T-cell (primary cell): ENCODE measurements at places on chromosomes 6 and 20. TPM values are rescaled to one million over a fixed set of nuclear protein-coding genes. Genes with fewer than 3 reads are reported as not detected.

The LST1 gene
- 23.0 TPM for total RNA-seq

The HUS1B gene
- total RNA-seq, result 2.5 TPM

The CRISP2 gene
- not detected for total RNA-seq

The FANCE gene
- total RNA-seq, result 5.6 TPM

The LTB gene
- 813 TPM for total RNA-seq

The PRL gene
- not detected for total RNA-seq

The BPIFA1 gene
- not detected for total RNA-seq

The RNASET2 gene
- total RNA-seq, result 121 TPM

The WFDC2 gene
- not detected for total RNA-seq

The CLVS2 gene
- not detected for total RNA-seq

The RCAN2 gene
- 1.4 TPM for total RNA-seq

The HLA-DPB1 gene
- total RNA-seq, result 57.3 TPM

The ZKSCAN3 gene
- total RNA-seq, result 5.8 TPM

The CST4 gene
- not detected for total RNA-seq

DNA sequence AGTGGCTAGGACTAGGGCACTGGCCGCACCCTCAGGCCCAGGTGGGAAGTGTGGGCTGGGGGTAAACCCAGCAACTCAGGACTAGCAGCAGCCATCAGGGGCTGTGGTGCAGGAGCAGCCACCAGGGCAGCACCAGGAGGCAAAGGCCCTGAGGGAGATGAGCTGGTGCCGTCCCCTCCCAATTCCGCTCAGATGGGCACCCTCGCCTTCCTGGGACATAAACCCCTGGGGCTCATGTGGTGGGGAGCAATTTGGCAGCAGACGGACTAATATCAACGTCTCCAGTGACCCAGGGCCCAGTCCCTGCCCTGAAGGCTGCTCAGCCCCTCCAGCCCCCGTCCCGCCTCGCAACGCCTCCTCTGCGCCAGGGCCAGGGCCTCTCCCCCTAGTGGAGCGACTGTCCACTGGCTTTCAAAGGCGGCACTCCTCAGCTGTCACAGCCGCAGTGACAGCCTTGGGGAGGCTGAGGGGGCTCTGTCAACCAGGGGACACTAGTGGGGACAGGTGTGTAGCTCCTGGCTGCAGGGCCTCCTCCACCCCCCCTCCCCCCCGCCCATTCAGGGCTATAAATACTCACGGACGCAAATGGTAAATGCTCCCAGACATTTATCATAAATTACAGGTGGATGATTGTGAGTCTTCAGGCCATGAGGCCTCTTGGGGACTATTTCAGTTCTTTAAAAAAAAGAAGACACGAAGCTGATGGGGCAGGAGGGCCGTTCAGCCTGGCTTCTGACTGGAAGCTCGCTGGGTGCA, 349.9 kb downstream of the ZFAND3 start:
- H3K4me1 ChIP-seq, result no peaks in the 10 kb centered on the region
- no peak overlapping the region for H3K4me3 ChIP-seq
- no peaks in the 10 kb centered on the region for H3K27me3 ChIP-seq
- H3K36me3 ChIP-seq, result no peaks in the 10 kb centered on the region

GRCh38 chr6:119938752-119939151, 589.2 kb upstream of the MAN1A1 start:
- no peak overlapping the region for H3K27ac ChIP-seq
- H3K36me3 ChIP-seq, result no peaks in the 10 kb centered on the region
- H3K4me3 ChIP-seq, result no peak overlapping the region
- no peak for DNase-seq
- peaks cover 3% of the 10 kb centered on the region for H3K27me3 ChIP-seq

DNA sequence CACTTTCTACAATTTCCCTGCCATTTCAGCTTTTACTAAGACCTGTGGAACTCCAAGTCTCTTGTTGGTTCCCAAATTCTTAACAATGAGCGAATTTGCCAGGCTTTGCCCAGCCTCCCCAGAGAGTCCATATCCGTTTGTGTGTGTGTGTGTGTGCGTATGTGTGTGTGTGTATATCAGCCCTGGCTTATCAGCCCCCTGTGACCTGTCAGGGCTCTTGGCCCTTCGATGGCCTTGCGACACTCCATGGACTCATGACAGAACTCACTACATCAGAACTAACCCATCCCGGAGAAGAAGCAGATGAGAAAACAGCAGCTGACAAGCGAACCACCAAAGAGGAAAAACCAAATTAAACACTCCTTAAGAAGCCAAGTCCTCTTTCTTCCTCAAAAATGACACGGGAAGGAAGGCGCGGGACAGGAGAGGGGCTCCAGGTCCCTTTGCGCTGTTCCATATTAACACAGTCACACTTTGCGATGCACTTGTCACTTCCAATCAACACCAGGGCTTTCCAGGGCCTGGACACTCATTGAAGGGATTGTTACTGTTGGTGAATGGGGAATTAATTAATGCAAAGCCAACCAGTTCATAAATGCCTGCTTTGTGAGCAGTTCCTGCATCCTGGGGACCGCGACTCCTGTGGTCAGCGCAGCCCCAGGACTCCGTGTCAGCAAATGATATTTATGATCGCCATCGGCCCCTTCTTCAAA, 524.0 kb downstream of the CD83 start:
- H3K36me3 ChIP-seq, result no peaks in the 10 kb centered on the region
- DNase-seq, result no peak
- H3K27me3 ChIP-seq, result no peaks in the 10 kb centered on the region
- peaks cover 4% of the 10 kb centered on the region for H3K4me1 ChIP-seq
- H3K4me3 ChIP-seq, result no peak overlapping the region
- H3K27ac ChIP-seq, result no peak overlapping the region

GRCh38 chr20:41774291-41774690, 156.1 kb upstream of the CHD6 start:
- H3K4me3 ChIP-seq, result no peak overlapping the region
- H3K4me1 ChIP-seq, result no peaks in the 10 kb centered on the region
- DNase-seq, result no peak
- H3K36me3 ChIP-seq, result no peaks in the 10 kb centered on the region

GRCh38 chr20:37276494-37277252, 12.8 kb upstream of the MANBAL start:
- H3K36me3 ChIP-seq, result no peaks in the 10 kb centered on the region
- no peaks in the 10 kb centered on the region for H3K27me3 ChIP-seq
- H3K27ac ChIP-seq, result no peak overlapping the region
- DNase-seq, result no peak

GRCh38 chr6:88890394-88890793, 73.0 kb downstream of the RNGTT start:
- H3K36me3 ChIP-seq, result peaks cover 18% of the 10 kb centered on the region
- no peaks in the 10 kb centered on the region for H3K4me1 ChIP-seq
- DNase-seq, result no peak
- no peak overlapping the region for H3K4me3 ChIP-seq
- no peak overlapping the region for H3K27ac ChIP-seq

- no peak overlapping the region for H3K4me3 ChIP-seq
- H3K36me3 ChIP-seq, result no peaks in the 10 kb centered on the region
- H3K27ac ChIP-seq, result no peak overlapping the region
- no peaks in the 10 kb centered on the region for H3K4me1 ChIP-seq
These were observed 17.7 kb upstream of the DST start for GRCh38 chr6:56660381-56660730.

DNA sequence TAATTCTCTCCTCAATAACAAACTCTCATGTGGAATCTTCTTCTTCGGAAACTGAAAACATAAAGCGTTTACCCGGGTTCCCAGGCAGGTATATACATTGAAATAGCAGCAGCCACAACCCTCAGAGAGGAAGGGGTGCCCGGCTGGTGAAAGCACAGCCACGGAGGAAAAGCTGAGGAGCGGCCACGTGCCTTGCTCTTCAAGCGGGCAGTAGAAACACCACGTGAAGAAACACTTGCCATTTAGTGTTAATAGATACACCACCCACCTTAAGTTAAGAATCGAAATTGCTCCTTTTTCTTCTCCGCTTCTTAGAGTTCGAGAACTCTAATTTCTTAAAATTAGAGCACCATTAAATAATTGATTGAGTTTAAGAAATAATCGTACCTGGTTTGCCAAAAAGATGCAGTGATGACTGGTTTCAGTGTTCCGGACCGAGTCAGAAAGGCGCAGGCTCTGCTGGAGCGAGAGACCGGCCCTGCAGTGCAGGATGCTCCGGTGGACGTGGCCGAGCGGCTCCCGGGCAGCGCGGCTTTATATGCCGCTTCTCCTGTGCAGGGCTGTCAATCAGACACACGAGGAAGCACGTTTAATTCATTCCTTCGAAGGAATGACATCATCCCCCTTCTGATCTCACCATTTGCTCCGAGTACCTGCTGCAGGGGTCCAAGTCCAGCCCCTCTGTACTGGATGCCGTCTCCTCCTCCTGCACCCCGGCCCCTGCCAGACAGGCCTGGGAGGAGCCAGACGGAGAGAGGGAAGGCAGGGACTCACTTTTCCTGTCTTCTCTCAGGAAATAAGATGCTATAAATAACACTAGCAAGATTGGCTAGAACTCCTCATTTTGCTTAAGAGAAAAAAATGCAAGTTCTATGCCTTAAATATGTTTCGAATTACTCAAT, at the start of gene THBS2:
Gene THBS2 (minus strand): TSS at position 510 of the 902 bp plus-strand sequence. CDS start 3,062 bp downstream, outside the sequence.
- peaks cover 60% of the 10 kb centered on the region for H3K27me3 ChIP-seq
- no peaks in the 10 kb centered on the region for H3K4me1 ChIP-seq
- H3K4me3 ChIP-seq, result no peak within 1 kb of the TSS
- no peak for DNase-seq
- no peak within 1 kb of the TSS for H3K27ac ChIP-seq
- no peaks in the 10 kb centered on the region for H3K36me3 ChIP-seq

- H3K4me1 ChIP-seq, result no peaks in the 10 kb centered on the region
- H3K36me3 ChIP-seq, result no peaks in the 10 kb centered on the region
- no peaks in the 10 kb centered on the region for H3K27me3 ChIP-seq
- no peak overlapping the region for H3K27ac ChIP-seq
- no peak overlapping the region for H3K4me3 ChIP-seq
These were observed 300.2 kb downstream of the CLIC5 start for GRCh38 chr6:45715508-45715803.

DNA sequence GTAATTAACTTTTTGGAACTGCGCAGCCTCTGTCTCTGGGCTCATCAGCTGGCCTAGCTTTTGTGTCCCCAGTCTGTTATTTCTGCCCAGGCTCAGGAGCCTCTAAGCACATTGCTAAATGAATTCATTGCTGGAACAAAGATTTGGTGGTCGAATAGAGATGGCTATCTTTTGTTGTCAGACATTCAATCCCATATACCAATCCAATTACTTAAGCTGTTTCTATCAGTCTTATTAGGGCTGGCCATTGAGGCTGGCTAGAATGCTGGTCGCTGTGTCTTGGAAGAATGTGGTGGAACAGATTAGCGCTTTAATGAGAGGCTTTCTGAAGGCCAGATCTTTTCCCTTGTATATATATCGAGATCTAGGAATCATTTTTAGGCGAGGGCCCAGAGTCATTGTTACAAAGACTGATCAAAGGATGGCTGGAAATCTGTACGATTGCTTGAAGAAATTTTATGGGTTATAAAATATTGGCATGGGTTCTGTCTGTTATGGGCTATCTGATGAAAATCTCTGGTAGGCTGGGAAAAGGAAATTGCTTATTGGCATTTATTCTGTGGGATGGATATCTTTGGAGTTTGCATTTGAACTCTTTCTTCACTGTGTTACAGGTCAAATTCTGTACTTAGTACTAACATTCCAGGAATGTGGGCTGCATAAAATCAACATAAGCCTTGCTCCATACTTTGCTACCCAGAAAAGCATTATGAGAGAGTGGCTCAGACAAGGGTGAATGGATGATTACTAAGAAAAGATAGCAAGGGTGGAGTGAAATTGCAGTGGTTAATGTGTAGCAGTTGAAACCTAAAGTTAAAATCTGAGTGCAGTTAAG, 34.8 kb upstream of the JAG1 start:
- no peaks in the 10 kb centered on the region for H3K27me3 ChIP-seq
- DNase-seq, result no peak
- H3K4me1 ChIP-seq, result no peaks in the 10 kb centered on the region
- no peaks in the 10 kb centered on the region for H3K36me3 ChIP-seq

DNA sequence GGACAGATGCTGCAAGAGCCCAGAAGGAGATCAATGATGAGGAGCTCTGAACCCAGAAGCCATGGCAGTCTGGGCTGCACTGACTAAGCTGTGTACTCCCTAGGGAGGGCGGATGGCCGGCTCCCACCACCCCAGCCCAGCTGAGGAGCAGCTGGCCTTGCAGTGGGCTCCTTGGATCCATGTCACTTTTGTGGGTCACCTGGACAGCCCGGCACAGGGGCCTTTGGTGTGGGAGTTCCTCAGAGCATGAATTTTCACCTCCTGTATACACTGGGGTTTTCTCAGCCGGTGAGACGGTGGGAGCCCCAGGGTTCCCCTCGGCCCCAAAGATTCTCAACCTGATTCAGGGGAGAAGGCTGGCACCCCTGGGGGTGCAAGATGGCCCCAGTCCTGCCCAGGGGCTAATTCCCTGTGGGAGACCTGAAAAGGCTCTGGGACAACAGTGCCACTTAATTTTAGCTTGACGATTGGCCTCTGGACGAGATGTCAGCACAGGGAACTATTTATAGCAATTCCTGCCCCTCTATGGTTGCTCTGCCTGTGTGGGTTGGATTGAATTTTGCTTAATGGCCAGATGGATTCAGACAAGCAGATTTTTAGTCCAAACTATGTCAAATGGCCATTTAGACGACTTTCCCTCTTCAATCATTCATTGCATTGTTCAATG, 121.6 kb upstream of the PMEPA1 start:
- no peaks in the 10 kb centered on the region for H3K36me3 ChIP-seq
- H3K4me1 ChIP-seq, result no peaks in the 10 kb centered on the region
- no peak overlapping the region for H3K4me3 ChIP-seq

- no peak overlapping the region for H3K27ac ChIP-seq
- no peaks in the 10 kb centered on the region for H3K27me3 ChIP-seq
- H3K4me1 ChIP-seq, result no peaks in the 10 kb centered on the region
- no peaks in the 10 kb centered on the region for H3K36me3 ChIP-seq
- no peak overlapping the region for H3K4me3 ChIP-seq
These were observed 261.1 kb upstream of the CITED2 start for GRCh38 chr6:139635401-139636130.

- peak overlapping the region; percentile 10 for H3K27ac ChIP-seq
- peaks cover 8% of the 10 kb centered on the region for H3K36me3 ChIP-seq
- no peak for DNase-seq
These were observed 11.3 kb downstream of the APMAP start for GRCh38 chr20:24981282-24981681.

DNA sequence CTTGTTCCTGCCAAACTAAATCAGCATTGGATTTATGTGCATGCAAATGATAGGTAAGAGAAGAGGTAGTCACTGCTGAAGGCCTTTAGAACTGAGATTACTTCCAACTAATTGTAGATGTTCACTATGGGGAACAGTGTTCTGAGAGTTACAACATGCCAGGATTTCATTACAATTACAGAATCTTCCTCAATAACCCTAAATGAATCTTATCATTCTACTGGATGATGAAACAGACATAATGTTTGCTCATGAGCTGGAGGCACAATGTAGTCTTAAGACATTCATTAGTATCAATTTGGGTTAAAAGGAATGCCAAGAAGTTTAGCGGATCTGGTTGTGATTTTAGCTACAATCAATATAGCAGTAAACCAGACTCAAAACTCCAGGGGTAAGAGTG, 248.9 kb upstream of the THEMIS start:
- no peaks in the 10 kb centered on the region for H3K36me3 ChIP-seq
- no peak for DNase-seq
- H3K27me3 ChIP-seq, result no peaks in the 10 kb centered on the region

DNA sequence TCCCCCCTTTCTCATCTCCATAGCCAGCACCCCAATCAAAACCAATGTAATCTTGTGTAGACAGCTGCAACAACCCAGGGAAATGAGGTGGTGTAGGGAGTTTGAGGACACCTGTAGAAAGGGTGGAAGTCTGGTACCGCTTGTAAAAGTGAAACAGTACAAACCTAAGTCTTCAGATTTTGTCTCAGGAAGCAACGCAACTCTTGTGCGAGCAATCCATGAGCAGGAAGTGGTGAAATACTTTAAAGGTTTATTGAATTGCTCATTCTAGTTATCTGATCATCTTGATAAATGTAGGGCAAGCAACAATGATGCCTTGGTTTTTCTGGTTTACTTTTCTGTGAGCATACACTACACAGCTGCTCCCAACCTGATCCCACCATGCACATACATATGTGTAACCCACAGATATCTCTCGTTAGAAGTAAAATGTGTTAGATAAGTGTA, 71.1 kb upstream of the THEMIS start:
- H3K27ac ChIP-seq, result peak overlapping the region; percentile 90
- H3K36me3 ChIP-seq, result no peaks in the 10 kb centered on the region
- H3K4me3 ChIP-seq, result peak overlapping the region; percentile 50
- H3K4me1 ChIP-seq, result peaks cover 19% of the 10 kb centered on the region
